Nephron progenitor cell (in vitro differentiated cells): ENCODE measurements at places on chromosomes 1 and 21.

DNA sequence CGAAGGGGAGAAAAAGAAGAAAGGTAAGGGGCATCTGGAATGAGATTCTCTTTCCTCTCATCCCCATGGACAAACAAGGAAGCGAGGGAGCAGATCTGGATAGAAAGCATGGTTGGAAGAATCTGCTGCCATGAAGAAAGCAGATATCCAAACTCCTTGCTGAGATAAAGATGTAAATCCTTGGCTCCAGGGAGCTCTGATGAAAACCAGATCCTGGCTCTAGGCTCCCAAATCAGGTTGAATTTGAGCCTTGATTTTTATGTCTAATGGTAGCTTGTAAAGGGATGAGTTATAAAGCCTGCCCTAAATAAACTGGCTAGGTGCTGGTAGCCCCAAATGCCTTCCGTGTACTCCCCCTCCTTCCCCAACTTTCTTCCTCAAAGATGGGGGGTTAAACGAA, 64.1 kb upstream of the LAX1 start:
- H3K36me3 ChIP-seq, result peaks cover 23% of the 10 kb centered on the region
- H3K4me1 ChIP-seq, result no peaks in the 10 kb centered on the region
- H3K27ac ChIP-seq, result no peak overlapping the region

- peaks cover 55% of the 10 kb centered on the region for H3K27me3 ChIP-seq
- no peaks in the 10 kb centered on the region for H3K36me3 ChIP-seq
- no peak overlapping the region for H3K27ac ChIP-seq
- H3K4me3 ChIP-seq, result no peak overlapping the region
- H3K4me1 ChIP-seq, result peaks cover 11% of the 10 kb centered on the region
Observed at GRCh38 chr1:175154629-175155472, 37.7 kb downstream of the KIAA0040 start.

DNA sequence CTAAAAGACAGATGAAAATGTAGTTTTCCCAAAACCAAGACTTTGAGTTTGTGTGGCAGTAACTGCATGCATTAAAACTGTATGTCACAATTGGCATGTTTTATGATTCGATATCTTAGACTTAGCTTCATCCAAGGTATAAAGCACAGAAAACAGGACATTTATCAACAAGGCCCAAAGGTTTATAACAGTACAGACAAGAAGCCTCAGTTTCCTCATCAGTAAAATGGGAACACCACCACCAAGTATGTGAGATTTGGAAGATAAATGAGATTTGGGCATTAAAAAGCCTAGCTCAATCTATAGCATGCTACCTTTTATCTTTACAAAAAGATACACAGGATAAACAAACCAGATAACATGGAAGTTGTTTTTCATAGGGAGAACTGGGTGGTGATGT, 128.5 kb downstream of the DAB1 start:
- no peak overlapping the region for H3K4me3 ChIP-seq
- no peaks in the 10 kb centered on the region for H3K36me3 ChIP-seq
- peaks cover under 1% of the 10 kb centered on the region for H3K4me1 ChIP-seq
- DNase-seq, result no peak
- H3K27ac ChIP-seq, result no peak overlapping the region

GRCh38 chr1:195973311-195973904, 634.8 kb downstream of the KCNT2 start:
- H3K27me3 ChIP-seq, result no peaks in the 10 kb centered on the region
- H3K27ac ChIP-seq, result no peak overlapping the region
- H3K4me1 ChIP-seq, result no peaks in the 10 kb centered on the region
- H3K36me3 ChIP-seq, result no peaks in the 10 kb centered on the region

DNA sequence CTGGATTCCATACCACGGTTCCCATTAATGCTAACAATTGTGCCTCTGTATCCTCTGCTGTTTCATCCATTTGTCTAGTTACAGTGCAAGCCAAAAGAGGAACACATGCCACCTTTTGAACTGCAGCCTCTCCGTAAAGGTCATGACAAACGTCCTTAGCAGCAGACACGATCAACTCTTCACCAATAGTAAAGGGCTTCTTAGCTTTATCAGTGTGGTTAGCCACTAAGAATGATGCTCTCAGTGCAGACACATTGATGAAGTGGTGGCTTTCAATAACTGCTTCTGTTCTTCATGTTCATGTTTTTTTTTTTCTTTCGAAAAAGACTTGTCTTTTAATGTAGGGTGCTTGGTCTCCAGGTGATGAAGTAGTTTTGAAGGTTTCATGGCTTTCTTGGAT, 14.3 kb downstream of the XPR1 start:
- no peaks in the 10 kb centered on the region for H3K27me3 ChIP-seq
- H3K36me3 ChIP-seq, result peaks cover 31% of the 10 kb centered on the region
- no peak overlapping the region for H3K4me3 ChIP-seq
- no peak overlapping the region for H3K27ac ChIP-seq
- no peak for DNase-seq

DNA sequence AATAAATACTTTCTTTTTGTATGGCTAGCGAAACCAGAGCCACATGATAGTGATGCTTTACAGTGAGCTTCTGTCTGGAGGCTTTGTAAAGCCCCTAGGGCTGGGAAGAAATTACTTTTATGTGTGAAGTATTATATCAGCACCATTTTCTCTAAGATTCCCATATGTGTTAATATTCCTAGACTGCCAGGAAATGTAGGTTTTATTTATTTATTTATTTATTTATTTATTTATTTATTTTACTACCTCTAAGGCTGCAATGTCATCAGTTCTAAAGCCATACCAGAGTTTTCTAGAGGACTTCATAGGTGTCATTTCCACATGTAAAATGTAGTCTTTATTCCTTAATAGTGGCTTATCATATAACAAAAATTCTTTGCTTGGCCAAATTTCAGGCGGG, 4.4 kb upstream of the CHI3L1 start:
- H3K4me3 ChIP-seq, result no peak overlapping the region
- no peaks in the 10 kb centered on the region for H3K36me3 ChIP-seq
- H3K27ac ChIP-seq, result no peak overlapping the region

GRCh38 chr1:153659175-153659534, 652 bp downstream of the SNAPIN start:
- H3K27me3 ChIP-seq, result peaks cover 3% of the 10 kb centered on the region
- H3K4me1 ChIP-seq, result peaks cover 26% of the 10 kb centered on the region
- H3K36me3 ChIP-seq, result peaks cover 33% of the 10 kb centered on the region
- peak overlapping the region; percentile 97 for H3K4me3 ChIP-seq
- DNase-seq, result no peak

- H3K4me1 ChIP-seq, result peaks cover 12% of the 10 kb centered on the region
- DNase-seq, result no peak
- H3K27ac ChIP-seq, result peak overlapping the region; percentile 36
Observed at GRCh38 chr1:210310562-210311153, 18.0 kb upstream of the HHAT start.

- H3K4me3 ChIP-seq, result no peak overlapping the region
- H3K4me1 ChIP-seq, result peaks cover 46% of the 10 kb centered on the region
- no peak overlapping the region for H3K27ac ChIP-seq
- no peak for DNase-seq
- H3K27me3 ChIP-seq, result no peaks in the 10 kb centered on the region
- H3K36me3 ChIP-seq, result peaks cover 19% of the 10 kb centered on the region
Observed at GRCh38 chr1:64137412-64137803, 66.0 kb upstream of the UBE2U start.

GRCh38 chr1:226506921-226507320, 41.6 kb upstream of the STUM start:
- peaks cover 15% of the 10 kb centered on the region for H3K4me1 ChIP-seq
- peaks cover 33% of the 10 kb centered on the region for H3K27me3 ChIP-seq
- DNase-seq, result no peak

GRCh38 chr1:45552331-45552730, 1.7 kb downstream of the AKR1A1 start:
- peaks cover 3% of the 10 kb centered on the region for H3K27me3 ChIP-seq
- peaks cover 30% of the 10 kb centered on the region for H3K4me1 ChIP-seq
- no peak for DNase-seq
- H3K36me3 ChIP-seq, result peaks cover 19% of the 10 kb centered on the region
- H3K27ac ChIP-seq, result no peak overlapping the region
- H3K4me3 ChIP-seq, result peak overlapping the region; percentile 98
